ENCODE measurements at places on chromosomes 4 and X. TPM values are rescaled to one million over a fixed set of nuclear protein-coding genes. Genes with fewer than 3 reads are reported as not detected.

Gene MAMLD1
- total RNA-seq, result 1.2 TPM

Gene FREM3
- not detected for total RNA-seq

Gene TLR10
- not detected for total RNA-seq

Gene TMSB15A
- total RNA-seq, result 26.8 TPM

Gene STOX2
- total RNA-seq, result 14.1 TPM

Gene DMP1
- not detected for total RNA-seq

Gene BEX2
- 1.6 TPM for total RNA-seq

Gene GRIA3
- total RNA-seq, result 0.39 TPM

Gene ERAS
- not detected for total RNA-seq

Gene TEX13B
- total RNA-seq, result not detected

Gene NSG1
- 0.80 TPM for total RNA-seq

Gene ZIC3
- total RNA-seq, result not detected

Gene FAAH2
- total RNA-seq, result 3.3 TPM

Gene ADGRG4
- not detected for total RNA-seq

Gene RHOXF2
- total RNA-seq, result not detected

Gene CFAP99
- total RNA-seq, result not detected
